ENCODE measurements at places on chromosomes 7 and 10.
A peak's percentile ranks its signal among the peaks of the same experiment; 100 is the strongest.

DNA sequence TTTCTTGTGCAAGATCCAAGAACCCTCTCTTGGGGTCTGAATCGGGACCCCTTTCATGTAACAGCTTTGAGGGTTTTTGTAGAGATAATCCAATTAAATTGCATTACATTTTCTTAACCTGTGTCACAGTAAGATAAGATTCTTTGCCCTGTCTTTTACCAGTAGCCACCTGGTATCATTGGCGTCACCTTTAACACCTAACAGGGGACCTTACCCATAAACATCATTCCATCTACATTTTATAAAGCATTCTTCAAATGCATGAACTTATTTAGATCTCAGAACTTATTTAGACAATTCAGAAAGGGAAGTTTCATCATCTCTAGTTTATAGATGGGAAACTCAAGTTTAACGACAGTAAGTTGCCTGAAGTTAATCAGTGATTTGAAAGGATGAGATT is 106.4 kb upstream of the KLF6 start:
- no peak for DNase-seq

- DNase-seq: peak; percentile 72
Measured at GRCh38 chr10:83991986-83992753, 147.1 kb upstream of the GHITM start.

DNA sequence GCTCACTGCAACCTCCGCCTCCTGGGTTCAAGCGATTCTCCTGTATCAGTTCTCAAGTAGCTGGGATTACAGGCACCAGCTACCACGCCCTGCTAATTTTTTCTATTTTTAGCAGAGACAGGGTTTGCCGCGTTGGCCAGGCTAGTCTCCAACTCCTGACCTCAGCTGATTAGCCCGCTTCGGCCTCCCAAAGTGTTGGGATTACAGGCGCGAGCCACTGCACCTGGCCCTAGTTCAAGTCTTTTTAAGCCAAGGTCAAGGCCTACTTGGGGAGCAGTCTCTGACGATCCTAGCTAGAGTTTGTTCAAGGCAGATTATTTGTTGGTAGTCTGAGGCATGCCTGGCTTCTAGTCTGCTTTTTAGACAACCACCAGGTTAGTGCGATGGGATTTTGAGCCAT is 709.5 kb upstream of the COBL start:
- DNase-seq: no peak

- no peak for DNase-seq
Measured at GRCh38 chr7:139494835-139495579, 11.5 kb upstream of the KLRG2 start.

DNA sequence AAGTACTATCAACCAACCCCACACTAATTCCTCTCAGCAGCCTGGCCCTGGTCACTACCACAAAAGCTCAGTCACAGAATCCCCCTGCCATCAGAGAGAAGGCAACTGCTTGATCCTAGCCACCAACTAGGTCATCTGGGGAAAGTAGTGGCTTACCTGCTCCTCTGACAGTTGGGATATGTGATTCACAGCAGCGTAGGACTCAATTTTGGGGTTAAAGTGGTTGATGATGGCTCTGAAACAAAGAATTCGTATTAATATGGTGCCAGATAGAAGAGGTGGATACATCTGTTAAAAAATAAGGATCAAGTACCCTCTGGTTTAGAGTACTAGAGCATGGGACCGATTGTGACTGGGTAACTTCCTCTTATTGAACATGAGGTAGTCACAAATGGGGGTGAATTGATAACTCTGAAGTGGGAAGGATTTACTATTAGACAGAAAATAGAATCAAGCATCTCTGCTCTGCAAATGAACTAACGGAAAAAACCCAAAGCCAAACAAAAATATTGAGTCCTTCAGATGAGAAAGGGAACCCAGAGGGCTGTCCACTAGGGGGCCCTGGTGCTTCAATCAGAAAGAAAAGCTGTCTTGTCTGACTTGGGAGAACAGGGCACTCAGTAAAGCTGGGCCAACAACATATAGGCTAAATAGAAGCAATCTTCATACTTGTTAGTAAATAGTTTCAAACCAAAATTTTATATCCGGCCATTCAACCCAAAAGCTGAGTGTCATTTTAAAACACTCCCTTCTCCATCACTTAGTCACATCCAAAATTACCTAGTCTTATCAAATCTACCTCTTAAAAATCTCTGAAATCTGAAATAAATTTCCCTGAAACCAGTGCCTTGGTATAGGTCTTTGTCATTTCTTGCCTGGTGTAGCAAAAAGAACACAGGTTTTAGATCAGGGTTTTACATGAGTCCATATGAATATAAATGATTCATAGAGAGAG is 45.9 kb upstream of the KCNIP2 start:
- peak; percentile 80 for DNase-seq

- peak; percentile 87 for DNase-seq
Measured at GRCh38 chr10:123614888-123615287, 51.3 kb upstream of the GPR26 start.

GRCh38 chr10:71727738-71728737 is 8.5 kb upstream of the C10orf105 start:
- DNase-seq: no peak

- no peak for DNase-seq
Measured at GRCh38 chr10:33556620-33557019, 222.2 kb upstream of the NRP1 start.

DNA sequence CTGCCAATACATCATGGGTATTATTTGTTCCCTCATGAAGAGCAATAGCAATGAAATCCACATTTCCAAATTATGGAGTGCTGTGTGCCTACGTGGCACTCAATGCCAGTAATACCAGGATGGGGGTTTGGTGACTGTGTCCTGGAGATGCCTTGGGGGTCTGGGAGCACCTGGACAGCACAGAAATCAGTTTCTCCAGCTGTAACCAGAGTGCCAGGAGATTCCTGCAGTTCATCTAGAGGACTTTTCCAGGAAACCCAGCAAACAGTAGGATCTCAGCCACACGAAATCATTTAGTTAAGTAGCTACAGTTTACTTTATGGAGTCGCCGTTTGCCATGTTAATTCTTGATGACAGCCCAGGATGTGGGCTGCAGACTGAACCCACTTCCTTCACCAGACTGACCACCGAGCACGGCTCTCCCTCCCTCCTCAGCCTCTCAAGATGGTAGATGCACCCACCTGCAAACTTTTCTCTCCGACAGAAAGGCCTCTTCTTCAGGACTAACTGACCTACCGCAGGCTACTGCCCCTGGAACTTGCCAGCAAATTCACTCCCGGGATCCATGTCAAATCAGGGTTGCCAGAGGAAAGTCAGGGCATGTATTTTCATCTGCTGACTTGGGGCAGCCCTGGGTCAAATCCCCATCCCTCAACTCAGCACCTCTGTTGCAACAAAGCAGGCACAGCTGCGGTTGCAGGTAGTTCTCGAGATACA is 30.3 kb downstream of the MKI67 start:
- DNase-seq: no peak

GRCh38 chr10:94125856-94126255 is 132.1 kb downstream of the PLCE1 start:
- no peak for DNase-seq

DNA sequence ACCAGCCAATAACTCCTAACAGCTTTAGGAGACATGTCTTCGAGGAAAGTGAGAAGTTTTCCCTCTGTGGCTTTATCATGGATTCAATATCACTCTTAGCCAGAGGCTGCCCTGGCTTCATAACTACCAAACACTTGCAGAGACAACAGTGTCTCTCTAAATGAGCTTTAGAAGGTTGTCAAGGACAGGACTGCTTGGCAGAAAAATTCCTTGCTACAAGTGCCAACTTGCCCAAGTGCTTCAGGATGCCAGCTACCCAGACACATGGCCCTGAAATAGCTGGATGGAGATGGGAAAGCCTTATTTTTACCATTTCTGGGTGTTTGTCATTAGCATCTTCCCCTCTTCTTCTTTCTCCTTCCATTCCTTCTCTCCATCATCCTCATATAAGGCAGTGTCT is 137.1 kb upstream of the MDFIC start:
- DNase-seq: no peak

DNA sequence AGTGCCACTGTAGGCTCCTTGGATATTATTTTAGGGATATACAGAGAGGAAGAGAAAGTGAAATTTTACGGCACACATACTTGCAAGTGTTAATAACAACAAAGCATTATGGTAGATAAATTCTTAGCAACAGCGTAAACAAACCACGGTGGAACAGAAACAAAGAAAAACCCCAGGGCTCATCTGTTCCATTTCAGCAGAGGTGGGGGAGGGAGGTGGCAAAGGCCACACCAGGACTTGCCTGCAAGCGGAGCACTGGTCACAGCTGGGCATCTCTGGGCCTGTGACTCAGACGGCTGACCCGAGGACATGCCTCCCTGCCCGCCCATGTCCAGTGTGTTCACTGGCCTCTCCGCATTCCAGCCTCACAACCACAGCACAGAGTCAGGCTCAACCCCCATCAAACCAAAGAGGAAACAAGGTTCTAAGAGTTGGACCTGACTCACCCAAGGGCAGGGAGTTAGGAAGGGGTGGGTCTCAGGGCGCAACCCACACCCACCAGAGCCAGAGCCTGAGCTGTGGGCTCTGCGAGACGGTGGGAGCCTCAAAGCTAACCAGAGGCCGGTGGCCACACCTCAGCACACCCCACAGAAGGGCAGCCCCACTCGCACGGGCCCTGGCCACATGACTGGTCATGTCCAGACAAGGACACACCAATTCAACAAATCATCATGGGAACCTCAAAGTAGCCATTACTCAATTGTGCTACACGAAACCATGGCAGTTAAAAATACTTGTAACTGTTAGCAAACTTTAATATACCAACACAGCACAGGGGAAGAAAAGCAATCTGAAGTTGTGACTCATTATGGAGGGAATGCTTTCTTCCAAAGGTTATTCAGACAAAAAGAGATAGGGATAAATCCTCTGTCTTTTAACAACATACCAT is 10.7 kb downstream of the ESYT2 start:
- peak; percentile 78 for DNase-seq

- DNase-seq: no peak
Measured at GRCh38 chr10:19815036-19815730, 1.0 kb upstream of the PLXDC2 start.

DNA sequence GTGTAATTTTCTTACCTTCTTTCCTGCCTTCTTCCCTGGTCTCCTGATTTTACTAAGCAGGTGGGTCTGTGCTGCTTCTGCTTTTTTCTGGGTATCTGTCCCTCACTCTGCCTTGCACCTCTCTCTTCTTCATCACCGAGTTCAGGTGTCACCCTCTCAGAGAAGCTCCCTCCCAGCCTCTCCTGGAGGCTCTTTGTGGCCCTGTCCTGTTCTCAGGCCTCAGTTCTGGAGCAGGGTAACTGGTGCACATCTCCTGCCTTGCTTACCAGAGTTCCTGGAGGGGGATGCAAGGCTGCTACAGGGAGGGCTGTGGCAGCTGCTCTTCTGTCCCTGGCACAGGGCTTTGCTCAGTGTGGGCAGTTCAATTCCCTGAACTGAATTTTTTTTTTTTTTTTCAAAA is 66.1 kb downstream of the RBM33 start:
- no peak for DNase-seq

GRCh38 chr7:110373416-110373815 is 717.5 kb upstream of the LRRN3 start:
- no peak for DNase-seq

DNA sequence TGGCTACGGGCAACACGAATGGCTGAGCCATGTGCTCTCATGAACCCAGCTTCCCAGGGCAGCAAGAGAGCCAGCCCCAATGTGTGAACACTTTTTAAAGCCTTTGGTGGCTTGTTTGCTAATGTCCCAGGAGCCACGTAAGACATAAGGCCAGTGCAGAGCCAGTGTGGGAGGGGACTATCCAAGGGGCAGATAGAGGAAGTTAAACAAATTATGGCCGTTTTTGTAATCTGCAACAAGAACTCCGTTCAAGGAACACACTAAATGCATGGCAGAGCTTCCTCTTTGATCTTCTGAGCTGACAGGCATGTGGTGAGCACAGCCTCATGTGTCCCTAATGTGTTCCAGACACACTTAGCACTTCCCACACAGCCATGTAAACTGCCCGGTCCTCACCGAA is 133.3 kb downstream of the TEX36 start:
- DNase-seq: no peak

GRCh38 chr10:86665868-86666267 is 2.4 kb upstream of the LDB3 start:
- DNase-seq: no peak

- no peak for DNase-seq
Measured at GRCh38 chr10:59668096-59668495, 41.6 kb downstream of the SLC16A9 start.

DNA sequence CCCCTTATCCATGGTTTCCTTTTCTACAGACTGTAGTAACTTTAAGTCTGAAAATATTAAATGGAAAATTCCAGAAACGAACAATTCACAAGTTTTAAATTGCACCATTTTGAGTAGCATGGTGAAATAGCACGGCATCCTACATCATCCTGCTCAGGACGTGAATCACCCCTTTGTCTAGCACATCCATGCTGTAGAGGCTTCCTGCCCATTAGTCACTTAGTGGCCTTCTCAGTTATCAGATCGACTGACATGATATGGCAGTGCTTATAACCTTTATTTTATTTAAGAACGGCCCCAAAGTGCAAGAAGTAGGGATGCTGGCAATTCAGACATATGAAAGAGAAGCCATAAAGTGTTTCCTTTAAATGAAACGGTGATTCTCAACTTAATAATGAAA is 82.7 kb downstream of the CPXM2 start:
- DNase-seq: no peak

DNA sequence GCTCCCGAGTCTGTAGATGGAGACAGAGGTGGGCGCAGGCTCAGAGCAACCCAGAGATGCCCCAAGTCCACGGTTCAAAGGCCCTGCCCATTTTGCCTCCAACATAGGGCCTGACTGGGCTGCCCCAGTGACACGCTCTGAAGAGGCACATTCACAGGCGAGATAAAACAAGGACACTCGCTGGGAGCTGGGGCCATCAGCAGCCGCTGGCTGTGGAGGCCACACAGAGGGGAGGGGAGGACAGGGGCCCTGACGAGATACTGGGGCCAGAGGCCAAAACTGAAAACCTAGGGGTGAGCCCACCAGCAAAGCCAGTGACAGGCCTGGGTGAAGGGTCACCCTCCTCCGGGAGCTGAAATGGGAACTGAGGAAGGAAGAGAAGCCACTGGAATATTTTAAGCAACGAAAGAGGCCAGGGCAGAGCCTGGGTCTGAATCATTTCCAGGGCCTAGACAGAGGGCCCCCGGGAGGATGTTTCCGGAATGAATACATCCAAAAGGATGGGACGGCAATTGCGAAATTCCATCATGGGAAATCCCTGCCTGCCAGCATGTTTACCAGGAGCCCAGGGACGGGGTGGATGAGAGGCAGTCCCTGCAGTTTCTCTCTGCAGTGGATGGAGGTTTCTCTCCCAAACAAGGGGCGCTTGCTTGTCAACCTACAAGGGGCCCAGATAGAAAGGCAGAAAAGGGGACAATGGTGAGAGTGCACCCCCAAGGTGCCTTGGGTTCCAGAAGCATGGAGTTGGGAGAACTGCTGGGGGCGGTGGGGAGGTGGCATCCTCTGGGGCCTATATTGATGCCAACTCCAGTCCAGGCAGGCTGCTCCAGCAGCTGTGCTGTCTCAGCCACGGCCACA is 29.0 kb upstream of the HSPA12A start:
- no peak for DNase-seq

GRCh38 chr10:102959360-102959759 is 41.3 kb downstream of the CNNM2 start:
- no peak for DNase-seq

GRCh38 chr7:29588900-29589696 is 25.5 kb downstream of the PRR15 start:
- DNase-seq: peak; percentile 66

Data from H9 (cell line).